ENCODE measurements at places on chromosomes 1 and 21. TPM values are rescaled to one million over a fixed set of nuclear protein-coding genes. Genes with fewer than 3 reads are reported as not detected.

The KIF2C gene
- total RNA-seq = 6.1 TPM

The VASH2 gene
- not detected for total RNA-seq

The C2CD2 gene
- 16.0 TPM for total RNA-seq

The TNFRSF9 gene
- not detected for total RNA-seq

The REG4 gene
- total RNA-seq = not detected

Measured in cardiac atrium fibroblast (primary cell).